ENCODE measurements at places on chromosomes 6 and 20.
A peak's percentile ranks its signal among the peaks of the same experiment; 100 is the strongest.

- no peak for DNase-seq
These were observed 25.0 kb downstream of the TMEM242 start for GRCh38 chr6:157298216-157298724.

DNA sequence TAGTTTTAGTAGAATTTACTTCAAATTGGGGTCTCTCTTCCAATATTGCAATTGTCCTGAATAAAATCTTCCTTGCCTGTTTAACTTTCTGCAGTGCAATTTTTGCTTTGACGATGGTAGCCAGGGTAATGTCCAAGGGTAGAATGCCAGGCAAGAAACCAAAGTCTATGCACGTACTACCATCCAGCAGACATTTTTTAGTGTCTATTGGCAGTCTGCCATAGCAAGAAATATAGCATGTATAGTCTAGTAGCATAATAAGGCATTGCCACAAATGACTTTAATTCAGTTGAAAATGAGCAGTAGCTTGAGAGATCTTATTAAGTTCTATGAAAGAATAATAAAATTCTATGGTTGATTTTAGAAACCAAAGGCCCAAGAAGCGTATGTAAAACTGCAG, 62.3 kb upstream of the KCNQ5 start:
- no peak for DNase-seq

DNA sequence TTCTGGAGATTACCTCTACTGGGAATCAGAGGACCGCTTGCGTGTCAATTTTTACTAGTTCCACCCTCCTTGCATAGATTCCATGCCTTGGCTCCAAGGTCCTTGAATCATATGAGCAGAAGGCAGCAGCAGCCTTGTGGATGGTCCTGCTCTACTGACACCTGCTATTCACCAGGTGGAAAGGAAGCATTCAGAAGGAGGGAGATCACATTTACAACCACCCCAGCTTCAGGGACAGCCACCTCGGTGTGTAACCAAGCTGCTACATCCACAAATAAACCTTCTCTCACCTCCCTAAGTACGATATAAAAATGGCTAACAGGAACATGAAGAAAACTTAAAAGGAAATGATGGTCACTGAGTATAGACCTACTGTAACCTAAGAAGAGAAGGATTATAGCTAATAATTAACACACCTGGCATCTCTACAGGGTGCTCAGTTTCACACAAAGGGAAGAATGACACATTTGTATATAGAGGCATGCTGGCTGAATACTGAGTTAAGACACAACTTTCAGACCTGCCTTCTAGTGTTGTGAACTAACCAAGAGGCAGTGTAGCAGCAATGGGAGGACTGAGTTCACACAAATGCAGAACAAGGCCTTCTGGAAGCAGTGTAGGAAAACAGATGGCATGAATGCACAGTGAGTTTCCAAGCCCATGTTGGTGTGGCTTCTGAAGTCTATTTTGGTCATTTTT, 46.3 kb upstream of the SRPK1 start:
- DNase-seq, result no peak

DNA sequence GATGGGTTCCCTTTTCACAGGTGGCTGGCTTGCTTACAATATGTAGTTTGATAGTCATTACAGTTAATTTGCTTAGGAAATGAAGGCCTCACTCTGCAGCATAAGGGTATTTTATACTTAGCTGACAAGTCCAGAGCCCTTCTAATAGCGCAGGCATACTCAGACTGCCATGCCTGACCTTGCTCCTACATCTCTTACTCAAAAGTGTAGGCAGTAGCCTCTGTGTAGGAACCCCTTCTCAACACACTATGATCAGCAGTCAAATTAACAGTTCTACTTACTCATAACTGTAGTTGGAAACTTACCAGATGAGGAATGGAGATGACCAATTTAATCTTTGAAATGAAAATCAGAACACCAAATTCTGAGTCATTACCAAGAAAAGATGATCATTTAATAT, 373.5 kb downstream of the TBC1D32 start:
- DNase-seq, result no peak

DNA sequence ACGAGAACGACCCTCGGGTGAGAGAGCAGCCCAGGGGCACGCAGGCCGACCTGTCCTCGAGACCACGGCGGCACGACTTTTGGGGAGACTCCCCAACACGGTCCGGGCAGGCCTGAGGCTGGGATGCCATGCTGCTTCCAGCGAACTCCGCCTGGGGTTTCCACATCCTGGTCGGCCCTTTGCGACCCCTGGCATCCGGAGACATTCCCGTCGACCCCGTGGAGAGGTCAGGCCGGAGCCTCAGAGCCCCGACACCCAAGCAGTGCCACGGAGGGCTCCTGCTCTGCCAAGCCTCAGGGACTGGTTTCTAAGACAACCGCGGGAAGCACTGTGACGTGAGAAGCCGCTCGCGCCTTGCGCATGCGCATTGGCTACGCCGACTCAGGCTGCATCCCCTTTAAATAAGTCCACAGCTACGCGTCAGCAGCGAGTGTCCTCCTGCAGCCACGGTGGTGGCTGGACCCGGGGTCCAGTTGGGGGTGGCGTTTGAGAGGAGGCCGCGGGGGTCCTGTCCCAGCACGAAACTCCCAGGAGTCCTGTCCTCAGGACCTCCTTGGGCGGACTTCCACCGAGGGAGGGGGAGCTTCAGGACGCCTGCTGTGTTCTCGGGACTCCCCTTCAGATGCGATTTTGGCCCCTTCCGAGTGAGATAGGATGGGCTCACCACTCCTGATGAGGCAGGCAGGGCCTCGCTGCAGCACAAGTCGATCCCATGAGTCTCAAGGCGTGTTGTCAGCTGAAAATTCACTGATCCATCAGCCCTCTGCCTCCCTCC, 1089.3 kb upstream of the DEFB115 start:
- DNase-seq, result peak; percentile 19

- no peak for DNase-seq
These were observed 75.8 kb downstream of the PLCB4 start for GRCh38 chr20:9144643-9145042.

- peak; percentile 73 for DNase-seq
These were observed 12.3 kb downstream of the HMGN4 start for GRCh38 chr6:26550250-26550993.

DNA sequence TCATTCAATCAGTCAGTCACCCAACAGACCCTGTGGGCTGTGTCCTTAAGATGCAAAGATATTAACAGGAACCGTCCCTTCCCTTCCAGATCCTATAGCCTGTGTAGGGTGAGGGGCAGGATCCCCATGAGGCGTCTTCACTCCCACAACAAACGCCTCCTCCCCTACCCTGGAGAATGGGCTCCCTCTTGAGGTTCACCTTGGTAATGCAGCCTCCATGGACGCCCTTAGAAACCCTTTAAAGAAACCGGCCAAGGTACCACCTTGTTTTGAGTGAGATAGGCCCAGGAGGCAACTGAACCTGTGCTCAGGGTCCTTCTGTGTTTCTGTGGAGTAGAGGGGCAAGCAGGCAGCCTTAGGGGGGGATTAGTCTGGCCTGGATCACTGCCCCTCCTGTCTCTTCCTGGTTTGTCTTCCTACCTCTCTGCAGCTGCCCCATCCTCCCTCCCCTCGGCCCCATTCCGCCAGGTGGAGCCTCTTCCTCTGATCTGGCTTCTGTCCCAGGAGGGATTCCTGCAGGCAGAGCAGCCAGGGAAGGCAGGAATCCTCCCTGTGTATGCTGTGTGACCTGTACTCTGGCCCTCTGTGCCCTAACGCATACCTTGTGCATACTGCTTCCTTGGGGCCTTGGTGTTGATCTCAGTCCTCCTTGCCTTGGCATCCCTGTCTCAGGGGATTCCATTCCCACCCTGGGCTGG, 6.6 kb upstream of the GUCA1A start:
- DNase-seq, result peak; percentile 89

DNA sequence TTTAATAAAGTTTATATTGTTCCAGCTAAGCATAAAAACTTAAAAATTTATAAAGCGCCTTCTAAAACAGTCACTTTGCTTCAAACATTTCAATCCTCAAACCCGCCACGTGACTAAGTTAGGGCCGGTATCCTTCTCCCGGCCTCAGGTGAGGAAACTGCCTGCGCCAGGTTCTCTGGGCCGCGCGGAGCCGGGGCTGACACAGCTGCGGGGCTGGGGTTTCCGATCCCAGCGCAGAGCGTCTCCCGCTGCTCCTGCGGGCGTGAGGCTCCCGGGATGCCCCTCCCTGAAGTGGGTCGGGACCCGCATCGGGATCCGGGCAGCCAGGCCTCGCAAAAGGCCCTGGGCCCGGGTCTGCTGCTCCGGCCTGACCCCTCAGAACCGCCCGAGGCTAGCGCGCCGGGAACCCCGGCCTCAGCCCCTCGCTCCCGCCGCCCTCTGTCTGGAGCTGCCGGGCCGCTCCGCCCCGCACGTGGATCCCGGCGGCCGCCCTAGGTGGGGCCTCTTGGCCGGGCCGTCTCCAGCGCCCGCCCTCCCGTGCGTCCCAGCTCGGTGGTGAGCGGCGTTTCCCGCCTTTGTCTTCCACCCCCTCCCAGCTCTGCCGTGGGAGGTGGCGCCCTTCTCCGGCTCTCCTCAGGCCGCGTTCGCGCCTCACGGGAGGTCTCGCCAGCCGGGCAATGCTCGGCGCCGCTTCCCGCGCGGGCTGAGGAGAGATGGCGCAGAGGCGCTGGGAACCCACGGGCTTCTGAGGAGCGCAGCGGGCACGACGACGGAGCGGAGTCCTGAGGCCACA, 267.9 kb downstream of the DLL1 start:
- no peak for DNase-seq

GRCh38 chr6:151263967-151264366, 24.2 kb downstream of the AKAP12 start:
- no peak for DNase-seq

GRCh38 chr20:20489054-20489453, 121.2 kb downstream of the INSM1 start:
- no peak for DNase-seq

DNA sequence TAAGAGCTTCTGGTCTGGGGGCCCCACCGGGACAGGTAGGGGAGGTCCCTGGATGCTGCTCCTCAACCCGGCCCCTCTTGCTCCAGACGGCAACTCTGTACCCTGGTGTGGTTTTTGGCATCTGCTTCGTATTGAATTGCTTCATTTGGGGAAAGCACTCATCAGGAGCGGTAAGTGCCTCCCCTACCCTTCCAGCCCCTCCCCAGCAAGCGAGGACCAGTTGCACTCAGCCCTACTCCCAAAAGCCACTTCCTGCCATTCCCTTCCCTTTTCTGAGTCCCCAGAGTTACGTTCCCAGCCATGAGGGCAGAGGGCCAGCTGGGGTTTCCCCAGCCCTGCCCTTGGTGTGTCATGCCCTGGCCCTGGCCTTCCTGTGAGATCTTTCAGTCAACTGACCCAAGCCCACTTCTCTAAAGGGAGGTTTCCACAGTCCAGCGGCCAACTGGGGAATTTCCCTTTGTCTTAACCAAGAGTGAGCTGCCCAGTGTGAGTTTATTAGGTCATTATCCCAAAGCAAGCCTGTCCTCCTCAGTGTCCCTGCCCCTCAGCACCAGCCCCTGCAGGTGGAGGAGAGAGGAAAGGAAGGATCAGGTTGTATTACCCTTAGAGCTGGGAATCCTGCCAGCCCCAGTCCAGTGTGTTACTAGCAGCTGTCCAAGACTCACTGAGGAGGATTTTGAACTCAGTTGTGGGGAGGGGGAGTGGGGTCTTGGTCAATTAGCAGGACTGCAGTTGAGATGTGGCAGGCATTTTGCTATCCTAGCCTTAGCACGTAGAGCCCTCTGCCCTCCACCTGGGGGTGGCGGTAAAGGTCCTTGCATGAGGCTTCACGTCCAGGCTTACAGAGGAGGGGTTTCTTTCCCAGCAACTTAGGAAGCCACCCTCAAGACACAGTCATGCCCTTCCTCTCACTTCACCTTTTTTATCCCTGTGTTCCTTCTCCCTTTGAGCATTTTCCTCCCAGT, 45.8 kb downstream of the TM9SF4 start:
- peak; percentile 61 for DNase-seq

DNA sequence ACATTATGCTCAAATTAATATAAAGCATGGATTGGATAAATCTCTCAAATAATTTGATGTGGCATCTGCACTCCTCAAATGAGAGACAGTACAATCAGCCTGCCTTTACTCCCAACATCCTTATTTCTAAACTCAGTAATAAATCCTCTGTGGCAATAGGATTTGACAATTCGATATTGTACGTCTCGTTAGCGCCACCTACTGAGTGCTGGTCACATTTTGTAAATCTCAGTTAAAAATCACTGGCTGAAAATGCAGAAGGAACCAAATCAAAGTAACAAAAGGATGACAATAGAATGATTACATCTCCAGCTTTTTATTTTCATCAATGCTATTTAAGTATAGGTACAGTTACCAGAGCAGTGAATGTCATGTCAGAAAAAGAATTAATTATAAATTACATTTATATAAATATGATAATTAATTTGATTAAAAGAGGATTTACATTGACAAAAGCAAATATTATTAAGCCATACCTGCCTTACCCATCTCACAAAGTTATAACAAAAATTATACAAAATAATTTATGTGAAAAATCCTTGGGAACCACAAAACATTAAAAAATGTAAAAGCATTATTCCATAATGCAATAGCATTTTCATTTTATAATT, 20.2 kb upstream of the GJE1 start:
- peak; percentile 86 for DNase-seq

DNA sequence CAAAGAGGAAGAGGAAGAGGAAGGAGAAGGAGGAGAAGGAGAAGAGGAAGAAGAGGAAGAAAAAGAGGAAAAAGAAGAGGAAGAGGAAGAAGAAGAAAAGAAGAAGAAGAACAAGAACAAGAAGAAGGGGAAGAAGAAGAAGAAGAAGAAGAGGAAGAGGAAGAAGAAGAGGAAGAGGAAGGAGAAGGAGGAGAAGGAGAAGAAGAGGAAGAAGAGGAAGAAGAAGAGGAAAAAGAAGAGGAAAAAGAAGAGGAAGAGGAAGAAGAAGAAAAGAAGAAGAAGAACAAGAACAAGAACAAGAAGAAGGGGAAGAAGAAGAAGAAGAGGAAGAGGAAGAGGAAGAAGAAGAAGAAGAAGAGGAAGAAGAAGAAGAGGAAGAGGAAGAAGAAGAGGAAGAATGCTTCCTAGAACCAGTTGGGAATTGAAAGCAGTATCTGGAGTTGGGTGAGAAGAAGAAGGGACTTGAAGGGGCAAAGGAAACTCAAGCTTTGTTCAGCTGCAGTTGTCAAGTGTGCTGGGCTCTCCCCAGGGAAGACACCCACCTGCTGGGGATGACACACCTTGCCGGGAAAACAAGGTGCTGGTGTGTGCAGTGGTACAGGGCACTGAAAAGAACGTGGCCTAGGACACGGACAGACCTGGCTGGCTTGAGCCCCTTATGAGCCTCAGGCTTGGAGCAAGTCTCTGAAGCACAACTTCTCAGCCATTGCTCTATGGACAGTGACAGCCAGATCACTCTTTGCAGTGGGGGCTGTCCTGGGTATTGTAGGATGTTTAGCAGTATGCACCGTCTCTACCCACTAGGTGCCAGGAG, 30.1 kb upstream of the ARFGEF2 start:
- DNase-seq, result no peak

DNA sequence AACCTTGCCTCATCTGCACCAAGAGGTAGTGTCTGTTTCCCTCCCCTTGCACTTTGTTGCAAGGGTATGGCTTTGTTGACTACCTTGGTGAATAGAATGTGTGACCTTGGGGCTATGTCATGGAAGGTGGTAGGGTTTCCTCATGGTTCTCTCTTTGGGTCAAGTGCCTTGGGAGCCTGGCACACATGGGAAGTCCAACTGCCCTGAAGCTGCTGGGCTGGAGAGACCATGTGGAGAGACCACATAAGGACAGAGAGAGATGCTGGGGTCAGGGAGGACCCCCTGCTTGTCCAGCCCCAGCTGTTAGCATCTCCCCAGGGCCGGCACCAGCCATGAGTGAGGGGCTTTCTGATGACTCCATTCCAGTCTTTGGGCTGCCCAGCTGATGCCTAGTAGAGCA, 95.5 kb upstream of the PAX1 start:
- DNase-seq, result no peak

- no peak for DNase-seq
These were observed 161.7 kb downstream of the PLCB1 start for GRCh38 chr20:8293750-8294149.

GRCh38 chr6:87671555-87672029, 30.4 kb downstream of the AKIRIN2 start:
- DNase-seq, result no peak

Data from activated CD4-positive, alpha-beta T cell treated with anti-CD3 and anti-CD28 coated beads for 36 hours (primary cell).